ENCODE measurements at places on chromosomes 5 and 9.

DNA sequence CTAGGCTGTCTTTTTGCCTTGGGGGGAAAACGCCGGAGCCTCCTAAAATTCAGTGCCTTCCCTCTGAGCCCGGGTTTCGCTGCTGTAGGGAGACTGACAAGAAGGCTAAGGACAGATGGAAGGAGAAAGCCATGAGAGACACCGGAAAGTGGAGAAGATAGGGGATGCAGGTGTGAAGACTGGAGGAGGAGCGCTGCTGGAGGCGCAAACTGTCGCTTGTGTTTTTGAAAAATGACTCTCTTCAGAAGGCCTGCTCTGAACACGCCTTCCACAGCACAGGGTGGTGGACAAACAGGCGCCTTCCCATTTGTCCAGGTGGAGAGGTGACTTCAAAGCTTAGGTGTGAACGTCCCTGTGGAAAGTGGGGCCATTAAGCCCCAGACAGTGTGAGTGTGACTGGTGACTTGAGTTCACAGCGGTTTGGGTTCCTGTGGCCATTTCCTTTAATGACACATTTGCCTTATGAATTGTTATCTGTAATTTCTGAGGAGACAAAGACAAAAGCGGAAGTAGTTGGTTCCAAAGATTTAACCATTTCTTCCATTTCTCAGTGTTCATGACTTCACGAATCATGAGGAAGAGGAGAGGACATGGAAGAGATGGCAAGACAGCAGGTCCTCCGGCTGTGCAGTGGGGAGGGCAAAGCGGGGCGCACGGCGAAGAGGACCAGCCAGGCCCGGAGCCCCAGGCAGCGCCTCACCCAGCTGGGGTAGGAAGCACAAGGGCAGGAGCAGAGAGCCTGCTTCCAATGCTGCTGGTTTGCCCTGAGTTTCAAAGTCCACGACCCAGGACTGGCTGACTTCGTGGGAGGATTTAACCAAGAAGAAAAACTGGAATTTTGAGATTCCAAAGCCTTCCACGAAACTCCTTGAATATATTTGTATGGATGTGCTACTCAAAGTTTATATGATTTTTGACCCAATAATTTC is 27.8 kb upstream of the SEMA4D start:
- DNase-seq: no peak

DNA sequence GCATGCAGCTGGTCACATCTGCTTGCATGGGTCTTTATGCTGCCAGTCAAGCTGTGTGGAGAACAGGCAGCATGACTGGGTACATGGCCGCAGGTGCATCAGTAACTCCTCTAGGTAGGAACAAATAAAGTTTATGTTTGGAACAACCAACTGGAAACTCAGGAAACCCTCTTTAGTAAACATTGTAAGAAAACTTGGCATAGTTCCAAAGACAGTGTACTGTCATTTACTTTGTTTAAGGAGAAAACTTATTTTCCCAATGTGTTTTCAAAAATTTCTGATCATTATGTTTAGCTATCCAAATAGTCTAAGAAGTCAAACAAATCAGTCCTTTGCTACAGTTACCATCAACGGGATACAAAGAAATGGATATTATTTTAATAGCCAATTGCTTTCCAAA is 386.0 kb downstream of the CHSY3 start:
- DNase-seq: no peak

DNA sequence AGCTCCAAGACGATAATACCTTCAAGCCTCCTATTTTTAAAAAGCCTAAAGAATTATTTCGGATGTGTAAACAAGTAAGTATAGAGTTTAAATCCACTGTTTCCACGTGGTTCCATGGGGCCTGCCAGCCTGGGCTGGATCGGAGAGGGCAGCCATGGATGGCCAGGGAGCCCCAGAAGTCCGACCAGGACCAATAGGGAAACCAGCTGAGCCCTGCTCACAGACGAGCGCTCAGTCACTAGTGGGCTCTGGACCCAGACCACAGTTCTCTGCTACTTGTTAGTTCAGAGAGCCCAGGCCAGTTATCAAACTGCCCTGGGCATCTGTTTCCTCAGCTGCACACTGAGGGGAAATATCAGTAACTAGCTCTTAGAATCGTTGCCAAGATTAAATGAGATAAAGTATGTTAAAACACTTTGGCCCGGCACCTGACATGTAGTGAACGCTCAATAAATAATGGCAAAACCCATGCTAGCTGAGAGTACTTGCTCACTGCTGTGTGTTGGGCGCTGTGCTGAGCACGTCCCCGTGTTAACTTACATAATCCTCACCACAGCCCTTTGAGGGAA is 124.8 kb downstream of the RGS3 start:
- DNase-seq: no peak

GRCh38 chr9:126705767-126706697 is 92.3 kb downstream of the LMX1B start:
- DNase-seq: peak; percentile 80

DNA sequence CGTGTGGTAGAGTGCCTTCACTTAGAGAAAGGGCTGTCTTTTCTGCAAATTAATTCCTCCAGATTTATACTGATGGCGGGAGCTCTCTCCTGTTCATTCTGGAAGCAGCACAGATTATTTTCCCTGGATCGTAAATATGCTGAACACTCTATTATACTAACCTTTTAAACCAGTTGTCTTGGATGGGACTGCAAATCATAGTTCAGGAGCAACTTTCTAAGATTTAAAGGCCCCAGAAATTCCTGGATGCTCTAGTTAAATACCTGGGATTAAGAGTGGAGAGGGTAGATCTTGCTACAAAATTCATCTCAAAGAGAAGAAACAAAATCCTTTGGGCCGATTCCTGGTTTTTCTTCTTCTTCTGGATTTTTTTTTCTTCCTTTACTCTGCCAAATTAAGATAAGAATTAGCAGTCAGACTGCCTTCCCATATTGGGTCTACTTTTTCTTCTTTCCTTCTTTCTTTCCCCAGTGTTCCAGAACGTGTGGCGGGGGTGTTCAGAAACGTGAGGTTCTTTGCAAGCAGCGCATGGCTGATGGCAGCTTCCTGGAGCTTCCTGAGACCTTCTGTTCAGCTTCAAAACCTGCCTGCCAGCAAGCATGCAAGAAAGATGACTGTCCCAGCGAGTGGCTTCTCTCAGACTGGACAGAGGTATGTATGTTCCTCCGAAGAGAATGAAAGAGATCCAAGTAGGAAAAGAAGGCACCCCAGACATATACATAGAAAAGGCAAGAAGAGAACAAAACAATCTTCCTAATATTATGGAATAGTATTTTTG is 262.7 kb downstream of the SAXO1 start:
- no peak for DNase-seq

GRCh38 chr5:31427013-31427723 is 104.7 kb downstream of the DROSHA start:
- no peak for DNase-seq

- DNase-seq: no peak
These were observed 385.7 kb downstream of the TLE1 start for GRCh38 chr9:81303658-81304057.

- no peak for DNase-seq
These were observed 3.0 kb upstream of the CD274 start for GRCh38 chr9:5447337-5447736.

DNA sequence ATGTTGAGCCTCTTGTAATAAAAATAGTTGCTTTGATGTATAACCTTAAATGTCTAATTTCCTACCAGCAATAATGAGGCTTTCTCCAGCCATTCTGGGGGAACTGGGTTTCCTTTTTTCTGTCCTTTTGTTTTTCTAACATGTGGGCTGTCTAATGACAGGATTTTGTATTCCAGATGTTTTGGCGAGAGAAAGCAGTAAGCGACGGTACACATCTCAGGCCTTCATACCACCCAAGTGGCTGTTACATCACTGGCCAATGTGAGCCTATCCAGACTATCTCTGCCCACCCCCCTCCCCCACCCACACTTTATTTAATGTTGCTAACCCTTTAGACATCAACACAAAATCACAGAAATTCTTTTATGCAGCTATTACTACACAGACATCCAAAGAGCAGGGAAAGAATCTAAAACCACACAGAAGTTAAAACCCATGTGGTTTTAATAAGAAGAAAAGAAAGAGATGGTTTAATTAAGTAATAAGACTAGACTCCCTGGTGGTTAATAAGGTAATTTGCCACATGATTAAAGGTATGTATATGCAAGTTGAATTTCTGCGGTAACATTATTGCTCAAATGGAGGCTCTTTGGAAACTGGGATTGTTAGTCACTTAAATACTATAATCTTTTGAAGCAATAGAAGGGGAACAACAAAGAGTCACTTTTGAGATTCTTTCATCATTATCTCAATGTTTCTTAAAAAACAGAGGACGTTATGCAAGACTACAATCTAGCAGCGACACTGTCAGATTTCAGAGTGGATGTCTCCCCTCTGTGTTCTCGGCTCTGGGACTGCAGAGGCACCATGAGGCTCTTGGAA is 365.1 kb downstream of the ENC1 start:
- no peak for DNase-seq

GRCh38 chr9:136342181-136343120 is 15.1 kb downstream of the GPSM1 start:
- peak; percentile 95 for DNase-seq

GRCh38 chr5:142551338-142552067 is 134.4 kb downstream of the FGF1 start:
- peak; percentile 94 for DNase-seq

GRCh38 chr5:111583758-111584203 is 71.4 kb upstream of the STARD4 start:
- no peak for DNase-seq

GRCh38 chr5:169637085-169637548 is at the start of gene DOCK2:
Gene DOCK2, plus strand, starts transcription at chr5:169637275. Its CDS starts 52 bp downstream, at chr5:169637327.
- no peak for DNase-seq

DNA sequence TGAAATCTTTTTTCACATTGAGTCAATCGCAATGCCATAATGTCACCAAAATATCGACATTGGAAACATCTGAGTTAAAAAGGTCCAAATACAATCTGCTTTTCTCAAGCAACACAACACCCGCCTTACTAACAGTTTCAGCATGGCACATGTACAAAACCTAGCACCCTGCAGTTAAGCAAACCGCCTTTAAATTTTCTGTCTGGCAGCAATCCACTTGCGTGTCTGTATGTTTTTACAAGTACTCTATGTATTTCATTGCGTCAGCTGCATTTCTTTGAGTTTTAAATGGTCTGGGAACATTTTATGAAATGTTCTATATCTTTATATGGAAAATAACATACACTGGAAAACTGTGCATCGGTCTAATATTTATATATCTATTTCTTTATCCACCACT is 134.6 kb downstream of the DENND1A start:
- no peak for DNase-seq

DNA sequence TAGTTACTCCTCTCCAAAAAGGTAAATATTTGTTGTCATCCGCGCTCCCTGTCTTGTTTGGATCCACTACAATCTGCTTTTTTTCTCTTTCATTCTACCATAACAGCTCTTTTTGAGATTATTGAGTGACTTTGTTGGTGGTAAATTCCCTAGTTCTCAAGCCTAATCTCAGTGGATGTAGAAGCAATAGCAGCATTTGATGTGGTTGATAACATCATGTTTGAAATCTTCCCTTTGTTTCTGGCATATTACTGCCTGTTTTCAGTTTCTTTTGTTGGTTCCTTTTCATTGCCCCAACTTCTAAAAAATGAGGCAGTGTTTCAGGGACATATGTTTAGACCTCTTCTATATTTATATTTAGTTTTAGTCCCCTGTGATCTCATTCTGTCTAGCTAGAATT is 8.9 kb downstream of the CDC42SE2 start:
- DNase-seq: no peak

- no peak for DNase-seq
These were observed 1.4 kb downstream of the UBAC1 start for GRCh38 chr9:135959814-135960213.

- no peak for DNase-seq
These were observed 55.1 kb upstream of the NFIB start for GRCh38 chr9:14369011-14369410.

Measured in islet precursor cell (in vitro differentiated cells).